ENCODE measurements at places on chromosomes 5 and 9.

DNA sequence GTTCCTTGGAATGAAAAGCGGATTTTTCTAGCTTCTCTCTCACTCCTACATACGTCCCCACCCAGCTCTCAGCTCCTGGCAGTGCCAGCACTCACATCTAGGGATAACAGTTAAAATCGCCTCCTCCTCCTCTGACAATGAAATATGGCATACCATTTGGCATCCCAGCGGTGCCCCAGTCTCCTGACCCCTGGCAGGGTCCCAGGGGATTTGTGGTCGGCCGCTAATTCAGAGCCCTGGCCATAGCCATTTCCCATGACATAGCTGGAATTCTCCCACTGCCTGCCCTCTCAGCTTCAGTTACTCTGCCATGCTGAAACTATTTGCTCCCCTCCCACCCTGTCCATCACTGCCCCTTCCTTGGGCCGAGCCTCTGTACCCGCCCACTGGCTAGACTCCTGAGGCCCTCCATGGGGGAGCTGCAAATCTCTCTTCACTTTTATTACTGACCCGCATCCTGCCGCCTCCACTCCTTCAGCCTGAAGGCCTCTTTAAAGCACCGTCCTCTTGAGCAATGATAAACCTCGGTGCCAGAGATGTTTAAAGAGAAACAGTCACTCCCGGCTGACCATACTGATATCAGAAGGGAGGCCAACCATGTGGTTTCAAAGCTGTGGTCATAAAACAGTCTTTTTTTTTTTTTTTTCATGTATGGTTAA is 139.8 kb downstream of the SLIT3 start:
- no peak for DNase-seq

DNA sequence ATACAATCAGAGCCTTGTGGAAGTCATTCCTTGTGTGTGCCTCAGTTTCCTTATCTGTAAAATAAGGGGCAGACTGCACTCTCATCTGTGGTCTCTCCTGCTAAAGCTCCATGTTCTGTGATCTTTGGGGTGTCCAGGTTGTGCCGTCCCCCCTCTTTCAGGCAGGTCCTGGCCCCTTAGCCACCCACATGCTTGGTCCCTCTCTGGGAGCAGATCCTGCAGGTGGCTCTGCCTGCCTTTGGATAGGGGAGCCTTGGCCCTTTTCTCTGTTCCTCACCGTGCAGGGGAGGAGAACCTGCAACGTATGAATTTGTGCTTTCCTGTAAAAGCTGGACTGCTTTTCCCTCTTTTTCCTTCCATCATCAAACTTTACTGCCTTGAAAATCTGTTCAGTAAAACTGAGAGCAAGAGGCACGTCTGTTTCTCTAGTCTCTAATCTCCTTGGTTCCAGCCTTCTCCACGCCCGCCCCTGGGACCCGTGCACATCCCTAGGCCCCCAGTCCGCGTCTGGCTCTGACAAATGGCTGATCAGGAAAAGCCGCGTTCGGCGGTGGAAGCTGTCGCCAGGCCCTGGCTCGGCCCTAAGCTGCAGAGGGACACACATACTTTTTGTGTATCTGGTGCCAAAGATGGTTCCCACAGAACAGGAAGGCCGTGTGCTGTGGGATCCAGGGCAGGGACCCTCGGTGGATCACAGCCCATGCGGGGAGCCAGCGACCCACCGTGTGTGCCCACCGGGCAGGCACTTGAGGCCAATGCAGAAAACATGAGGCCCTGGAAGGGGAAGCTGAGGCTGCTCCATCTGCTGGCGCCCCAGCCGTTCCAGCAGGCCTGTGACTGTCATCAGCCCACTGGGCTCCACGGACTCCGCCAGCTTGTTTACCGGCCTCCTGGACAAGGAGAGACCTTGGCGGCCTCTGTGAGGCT is 43.4 kb upstream of the COL5A1 start:
- DNase-seq: no peak

- DNase-seq: no peak
Observed at GRCh38 chr9:14956208-14956607, 46.0 kb upstream of the FREM1 start.

- DNase-seq: no peak
Observed at GRCh38 chr9:136536721-136537241, 9.1 kb downstream of the NOTCH1 start.

DNA sequence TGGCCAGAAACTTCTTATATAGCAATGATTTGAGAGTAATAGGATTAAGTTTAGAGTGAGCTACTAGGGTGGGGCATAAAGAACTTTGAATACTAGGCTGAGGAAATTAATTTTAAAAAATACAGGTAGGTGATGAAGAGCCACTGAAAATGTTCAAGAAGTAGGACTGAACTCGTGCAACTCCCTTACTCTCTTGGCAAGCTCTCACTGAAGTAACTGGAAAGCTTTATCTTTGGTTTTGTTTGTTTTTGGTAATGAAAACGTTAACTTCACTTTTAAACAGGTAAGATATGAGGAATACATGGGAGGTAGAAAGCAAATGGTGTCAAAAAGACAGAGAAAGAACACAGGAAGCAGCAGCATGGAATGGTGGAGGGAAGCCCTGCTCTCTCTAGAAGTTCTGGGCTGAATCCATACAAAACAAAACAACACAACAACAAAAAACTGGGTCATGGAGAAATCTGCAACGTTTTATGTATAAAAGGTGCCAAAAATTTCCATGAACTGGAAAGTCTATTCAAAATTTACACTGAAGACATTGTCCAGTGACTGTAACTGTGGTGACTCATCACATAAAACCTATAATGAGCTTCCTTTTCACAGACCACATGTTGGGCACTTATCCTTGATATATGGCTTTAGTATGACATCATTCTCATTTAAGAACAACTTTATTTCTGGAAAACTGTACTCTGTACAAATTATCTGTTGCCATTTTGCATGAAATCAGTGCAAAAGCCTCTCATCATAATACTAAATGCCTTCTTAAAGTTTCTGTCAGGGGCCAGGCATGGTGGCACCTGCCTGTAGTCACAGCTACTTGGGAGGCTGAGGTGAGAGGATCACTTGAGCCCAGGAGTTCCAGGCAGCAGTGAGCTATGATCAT is 91.2 kb upstream of the CHD1 start:
- no peak for DNase-seq

DNA sequence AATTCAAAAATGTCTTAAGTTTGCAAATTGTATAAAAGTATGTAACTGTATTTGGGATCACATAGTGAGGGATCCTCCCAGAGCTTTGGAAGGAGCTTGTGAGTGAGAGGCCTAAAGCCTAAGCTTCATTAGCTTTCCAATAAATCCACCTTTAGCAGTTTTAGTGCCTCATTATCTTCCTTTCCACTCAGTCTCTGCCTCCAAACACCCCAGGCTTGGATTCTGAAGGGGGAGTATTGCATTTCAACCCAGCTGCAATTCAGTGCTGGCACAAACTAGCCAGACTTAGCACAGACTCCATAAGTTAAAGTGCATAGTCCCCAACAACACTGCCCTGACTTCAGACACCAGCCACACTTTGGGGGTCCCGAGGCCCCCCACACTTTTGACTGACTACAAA is 113.5 kb downstream of the SMARCA2 start:
- DNase-seq: no peak

Data from stimulated activated CD8-positive, alpha-beta memory T cell treated with anti-CD3 and anti-CD28 coated beads, Interleukin-2, amount 100 ng/mL, for 1 hour (primary cell).